Renal pelvis (tissue), 12 donors: ENCODE measurements at places on chromosomes 6 and 20. TPM values are rescaled to one million over a fixed set of nuclear protein-coding genes. Genes with fewer than 3 reads are reported as not detected.

DNA sequence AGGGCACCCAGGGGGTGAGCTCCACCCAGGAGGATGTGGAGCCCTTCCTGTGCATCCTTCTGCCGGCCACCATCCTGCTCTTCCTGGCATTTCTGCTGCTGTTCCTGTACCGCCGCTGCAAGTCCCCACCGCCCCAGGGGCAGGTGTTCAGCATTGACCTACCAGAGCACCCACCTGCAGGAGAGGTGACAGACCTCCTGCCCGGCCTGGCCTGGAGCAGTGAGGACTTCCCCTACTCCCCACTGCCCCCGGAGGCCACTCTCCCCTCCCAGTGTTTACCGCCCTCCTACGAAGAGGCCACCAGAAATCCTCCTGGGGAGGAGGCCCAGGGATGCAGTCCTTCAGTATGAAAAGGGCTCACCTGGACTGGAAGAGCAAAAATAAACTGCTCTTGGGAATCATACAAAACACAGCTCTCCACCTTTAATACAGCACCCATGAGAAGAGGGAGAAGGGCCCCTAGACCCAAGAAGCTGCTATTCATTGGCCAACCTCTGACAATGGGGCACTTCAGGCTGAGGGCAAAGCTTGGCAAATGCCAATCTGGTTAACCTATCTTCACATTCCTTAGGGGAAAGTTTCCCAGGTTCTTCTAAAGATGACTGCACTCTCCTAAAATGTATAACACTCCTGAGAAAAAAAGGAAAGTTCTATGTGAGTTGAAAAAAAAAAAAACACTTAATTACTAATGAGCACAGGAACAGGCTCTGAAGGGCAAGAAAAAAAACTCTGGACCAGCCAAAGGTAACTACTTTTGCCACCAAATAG lies 5.0 kb downstream of the SMIM28 start:
- DNase-seq: no peak

DNA sequence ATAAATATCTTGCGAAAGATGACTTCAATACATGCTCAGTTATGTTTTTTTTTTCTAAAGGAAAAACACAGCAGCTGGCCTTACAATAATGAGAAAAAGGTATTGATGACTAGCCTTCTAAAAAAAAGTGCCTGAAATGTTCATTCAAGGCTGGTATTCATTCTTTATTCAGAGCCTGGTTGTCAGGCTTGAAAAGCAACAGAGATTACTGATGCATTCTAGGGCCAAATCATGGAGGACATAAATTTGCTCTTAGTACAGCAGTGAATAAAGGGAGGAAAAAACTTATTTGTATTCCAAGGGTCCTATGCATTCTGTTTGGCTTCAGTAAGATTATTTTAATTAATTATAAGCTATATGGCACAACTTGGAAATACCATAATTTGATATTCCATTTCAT lies 83.5 kb downstream of the WASF1 start:
- no peak for DNase-seq

DNA sequence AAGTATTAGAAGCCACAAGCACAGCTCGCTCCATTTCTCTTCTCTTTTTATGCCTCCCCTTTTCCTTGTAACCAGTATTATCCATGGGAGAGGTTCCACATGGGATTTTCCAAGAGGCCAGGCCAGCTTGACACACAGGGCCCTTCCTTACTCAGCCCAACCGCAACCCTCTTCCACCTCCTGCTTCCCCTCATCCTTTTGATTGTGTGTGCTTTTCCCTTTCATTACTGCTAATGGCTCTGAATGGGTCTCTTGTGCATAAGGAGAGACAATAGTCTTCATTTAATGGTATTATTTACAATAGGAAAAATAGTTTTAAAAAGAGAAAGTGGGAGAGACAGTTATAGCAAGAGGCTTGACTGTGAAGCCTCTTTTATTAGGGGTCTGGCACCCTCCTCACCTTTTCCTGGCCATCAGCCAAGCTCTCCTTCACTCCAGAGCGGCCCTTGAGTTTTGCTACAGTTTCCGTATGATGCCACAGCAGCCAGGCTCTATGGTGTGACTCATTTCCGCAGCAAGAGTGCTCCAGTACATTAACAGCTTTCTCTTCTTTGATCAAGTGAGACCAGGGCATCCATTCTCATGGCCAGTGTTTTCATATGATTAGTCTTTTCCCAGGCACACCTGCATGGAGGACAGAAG lies 579.5 kb downstream of the TFAP2B start:
- DNase-seq: no peak

DNA sequence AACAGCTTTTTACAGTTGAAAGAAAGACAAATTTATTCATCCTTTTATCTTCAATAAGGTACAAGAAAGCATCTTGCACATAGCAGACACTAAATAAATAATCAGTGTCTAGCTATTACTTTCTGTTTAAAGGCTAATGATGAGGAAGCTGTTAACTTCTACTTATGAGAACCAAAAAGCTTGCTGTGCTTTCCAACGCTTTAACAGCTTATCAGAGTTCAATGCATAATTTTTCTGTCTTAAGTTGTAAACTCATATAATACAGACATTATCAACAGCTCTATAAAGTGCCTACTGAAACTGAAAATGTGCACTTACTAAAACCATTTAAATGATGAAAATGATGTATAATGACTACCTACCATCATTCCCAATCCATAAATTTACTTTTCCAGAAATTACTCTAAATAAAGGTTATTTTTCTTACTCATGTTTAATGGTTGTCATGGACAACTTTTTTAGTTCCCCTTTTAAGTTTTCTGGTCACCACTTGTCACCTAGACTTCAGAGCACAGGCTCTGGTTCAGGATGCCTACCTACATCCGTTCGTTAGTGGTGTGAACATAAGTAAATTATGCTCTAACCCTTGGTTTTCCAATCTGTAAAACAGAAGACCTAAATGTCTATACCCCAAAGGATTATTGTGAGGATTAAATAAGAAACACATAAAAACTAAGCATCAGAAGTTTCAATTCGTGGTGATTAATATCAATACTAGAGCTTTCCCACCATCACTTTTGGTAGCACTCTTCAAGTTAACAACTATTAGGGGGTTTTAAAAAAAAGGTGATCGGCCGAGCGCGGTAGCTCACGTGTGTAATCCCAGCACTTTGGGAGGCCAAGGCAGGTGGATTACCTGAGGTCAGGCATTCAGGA lies 8.0 kb downstream of the PNISR start:
- DNase-seq: no peak

DNA sequence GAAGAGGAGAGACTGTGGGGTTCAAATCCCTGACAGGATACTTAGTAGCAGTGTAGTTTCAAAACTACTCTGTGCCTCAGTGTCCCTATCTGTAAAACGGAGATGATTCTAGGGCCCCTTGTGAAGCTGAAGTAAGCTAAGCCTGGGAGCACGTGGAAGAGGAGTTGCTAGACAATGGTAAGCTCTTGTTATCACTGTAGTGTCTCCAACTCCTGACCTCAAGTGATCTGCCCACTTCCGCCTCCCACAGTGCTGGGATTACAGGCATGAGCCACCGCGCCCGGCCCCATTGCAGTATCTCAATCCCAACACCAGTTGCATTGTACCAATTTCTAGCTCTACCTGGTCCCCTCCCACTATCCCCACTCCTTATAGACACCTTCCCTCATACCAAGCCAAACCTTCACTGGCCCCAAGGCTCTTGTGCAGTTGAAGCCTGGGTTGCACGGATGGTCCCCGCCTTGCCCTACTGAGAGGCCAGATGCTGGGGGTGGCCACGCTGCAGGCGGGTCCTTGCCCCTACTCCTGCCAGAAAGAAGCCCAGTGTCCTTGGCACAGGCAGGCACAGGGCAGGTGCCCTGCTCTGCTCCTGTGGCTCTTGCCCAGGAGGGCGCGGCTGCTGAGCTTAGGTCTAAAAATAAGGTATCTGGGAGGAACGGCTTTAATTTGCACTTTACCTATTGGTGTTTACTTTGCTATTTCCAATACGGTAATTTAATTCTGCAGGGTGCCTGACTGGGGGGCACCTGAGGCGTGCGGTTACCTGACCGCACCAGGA lies 118.1 kb downstream of the VEGFA start:
- DNase-seq: no peak

C6orf136 gene
- 17.6 TPM for polyA plus RNA-seq

BMP7 gene
- 91.0 TPM for polyA plus RNA-seq

CEP162 gene
- 23.3 TPM for polyA plus RNA-seq

CLDN20 gene
- 3.5 TPM for polyA plus RNA-seq
